GM23248 (cell line): ENCODE measurements at places on chromosomes 2 and 18. TPM values are rescaled to one million over a fixed set of nuclear protein-coding genes. Genes with fewer than 3 reads are reported as not detected.

KCNG3 gene
- total RNA-seq = not detected in 2 replicates

KCNE4 gene
- 3.8 and 5.9 TPM in 2 replicates for total RNA-seq

PSMD1 gene
- 92.4 and 102 TPM in 2 replicates for total RNA-seq

GDF7 gene
- not detected in 2 replicates for total RNA-seq

CYP1B1 gene
- 51.0 and 56.0 TPM in 2 replicates for total RNA-seq

RBM44 gene
- total RNA-seq = 0.11 and 2.8 TPM in 2 replicates

PLGLB1 gene
- total RNA-seq = 0.22 and 0.38 TPM in 2 replicates

MPP4 gene
- 3.8 and 5.3 TPM in 2 replicates for total RNA-seq

ASB18 gene
- not detected in 2 replicates for total RNA-seq

CYP20A1 gene
- total RNA-seq = 51.1 and 51.2 TPM in 2 replicates
